Parietal lobe (tissue), 2 donors: ENCODE measurements at places on chromosomes 6 and 20. TPM values are rescaled to one million over a fixed set of nuclear protein-coding genes. Genes with fewer than 3 reads are reported as not detected.

Gene COL9A1
- total RNA-seq: 11.0 TPM

Gene CLPSL1
- total RNA-seq: not detected

Gene MAFB
- 9.4 TPM for total RNA-seq

Gene TP53TG5
- 1.9 TPM for total RNA-seq

Gene SLC35D3
- not detected for total RNA-seq

Gene PEDS1
- 11.9 TPM for total RNA-seq

Gene HEY2
- total RNA-seq: 1.3 TPM

Gene GJE1
- not detected for total RNA-seq

Gene PRRT1
- 1.9 TPM for total RNA-seq

Gene CLPSL2
- total RNA-seq: not detected

Gene EIF6
- 67.6 TPM for total RNA-seq

Gene SLC18B1
- 9.7 TPM for total RNA-seq

Gene FABP7
- total RNA-seq: 887 TPM

Gene C20orf204
- total RNA-seq: 4.4 TPM

Gene C6orf89
- 34.1 TPM for total RNA-seq

Gene MICA
- total RNA-seq: 0.63 TPM

Gene SDHAF4
- 17.5 TPM for total RNA-seq

Gene NUDT3
- 146 TPM for total RNA-seq

Gene RIN2
- total RNA-seq: 23.8 TPM

Gene SSTR4
- not detected for total RNA-seq

Gene DCDC2
- total RNA-seq: 1.3 TPM

Gene PAK5
- total RNA-seq: 67.0 TPM

Gene MPIG6B
- not detected for total RNA-seq

Gene ETV7
- not detected for total RNA-seq

Gene GLP1R
- total RNA-seq: not detected

Gene PNLDC1
- not detected for total RNA-seq

Gene RNF217
- total RNA-seq: 17.8 TPM

Gene SIRPD
- not detected for total RNA-seq

Gene SAMD5
- total RNA-seq: 22.5 TPM

Gene TMEM217
- total RNA-seq: not detected

Gene MMP24
- 82.6 TPM for total RNA-seq

Gene MAN1A1
- 13.8 TPM for total RNA-seq

Gene RSPO3
- 23.5 TPM for total RNA-seq

Gene SLC17A1
- total RNA-seq: not detected

Gene PTCRA
- not detected for total RNA-seq
